ENCODE measurements at places on chromosomes 1 and 21.

DNA sequence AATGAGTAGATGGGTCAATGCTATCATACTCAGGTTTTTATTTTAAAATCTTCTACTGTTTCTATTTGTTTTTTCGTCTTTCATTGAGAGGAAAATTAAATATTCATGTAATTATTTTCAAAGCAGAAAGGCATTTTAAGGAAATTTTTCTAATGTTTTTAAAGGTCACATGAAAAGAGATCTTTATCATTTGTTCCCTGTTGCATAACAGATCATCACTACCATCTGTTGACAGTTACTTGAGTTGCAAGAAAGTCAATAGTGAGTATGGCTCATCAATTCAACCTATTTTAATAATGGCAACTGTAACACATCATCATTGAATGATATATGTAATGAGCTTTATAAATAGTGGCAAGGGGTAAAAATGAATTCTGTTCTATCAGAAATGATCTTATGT is 369.7 kb downstream of the DPYD start:
- no peak for DNase-seq

DNA sequence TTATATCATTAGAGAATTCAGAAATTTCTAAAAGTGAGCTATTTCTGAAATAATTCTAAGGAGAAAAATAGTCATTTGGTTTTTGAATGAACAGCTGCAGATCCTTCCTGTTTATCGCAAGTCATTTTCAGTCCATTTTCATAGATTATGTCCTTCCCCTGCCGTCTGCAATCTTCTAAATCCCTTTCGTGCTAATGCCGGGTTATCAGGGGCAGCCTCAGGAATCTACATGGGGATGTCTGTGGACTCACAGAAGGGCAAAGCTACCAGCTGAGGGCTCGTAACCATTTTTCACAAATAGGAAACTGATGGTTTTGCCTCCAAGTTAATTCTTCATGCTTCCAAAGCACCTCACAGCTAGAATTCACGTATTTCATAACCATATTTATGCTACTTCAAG is 23.0 kb downstream of the RCAN3 start:
- no peak for DNase-seq

DNA sequence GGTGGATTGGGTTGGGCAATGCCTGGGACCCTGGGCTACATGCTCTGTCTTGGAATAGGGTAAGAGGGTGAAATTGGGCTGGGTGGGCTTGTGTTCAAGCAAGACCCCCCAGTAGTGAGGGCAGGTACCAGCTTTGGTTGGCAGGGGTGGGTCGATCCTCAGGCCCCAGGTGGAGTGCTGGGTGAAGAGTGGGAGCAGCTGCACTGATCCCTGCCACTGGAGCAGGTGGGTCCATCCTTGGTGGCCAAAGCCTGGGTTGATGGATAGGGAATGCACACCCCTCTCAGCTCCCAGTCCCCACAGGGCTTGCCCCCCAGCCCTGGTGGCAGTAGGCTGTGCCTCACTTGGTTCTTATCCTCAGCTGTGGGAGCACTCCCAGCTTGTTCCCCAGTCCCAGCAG is 135.2 kb downstream of the PCBP3 start:
- DNase-seq, result no peak

DNA sequence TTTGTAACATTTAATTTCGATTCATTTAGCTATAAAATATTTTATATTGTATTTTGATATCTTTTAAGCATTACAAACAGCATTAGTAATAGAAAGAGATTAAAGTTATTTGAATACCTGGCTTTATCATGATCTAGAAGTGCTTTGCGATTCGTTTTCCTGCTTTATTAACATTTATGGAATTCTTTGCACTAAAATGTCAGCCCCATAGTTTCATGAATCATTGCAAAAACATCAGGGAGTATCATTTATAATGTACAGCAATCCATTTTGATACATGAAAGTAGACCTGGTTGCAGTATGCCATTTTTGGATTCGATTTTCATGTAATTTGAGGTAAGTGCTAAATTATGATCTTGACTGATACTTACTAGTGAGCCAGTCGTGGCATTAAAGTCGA is 108.0 kb upstream of the DPYD start:
- DNase-seq, result no peak

DNA sequence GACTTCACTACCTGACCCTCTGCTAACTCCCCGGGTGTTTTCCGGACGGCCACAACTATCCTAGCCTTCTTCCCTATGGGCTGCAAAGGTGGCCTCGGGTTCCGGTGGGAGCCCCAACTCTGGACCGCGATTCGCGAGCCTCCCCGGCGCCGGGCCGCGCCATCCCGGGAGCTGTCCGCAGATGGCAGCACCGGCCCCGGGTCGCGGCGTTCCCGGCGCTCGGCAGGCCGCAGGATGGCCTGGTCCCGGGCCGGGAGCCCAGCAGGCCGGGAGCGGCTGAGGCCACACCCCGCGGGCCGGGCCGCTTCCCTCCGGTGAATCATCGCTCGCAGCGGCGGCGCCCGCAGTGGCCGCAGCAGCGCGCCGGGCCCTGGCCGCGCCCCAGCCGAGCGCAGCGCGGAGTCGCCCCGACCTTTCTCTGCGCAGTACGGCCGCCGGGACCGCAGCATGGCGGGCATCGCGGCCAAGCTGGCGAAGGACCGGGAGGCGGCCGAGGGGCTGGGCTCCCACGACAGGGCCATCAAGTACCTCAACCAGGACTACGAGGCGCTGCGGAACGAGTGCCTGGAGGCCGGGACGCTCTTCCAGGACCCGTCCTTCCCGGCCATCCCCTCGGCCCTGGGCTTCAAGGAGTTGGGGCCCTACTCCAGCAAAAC is at the start of gene CAPN2:
CAPN2 (plus strand) TSS at position 346 of the 656 bp plus-strand sequence; CDS start at position 448, 102 bp downstream.
- peak; percentile 46 for DNase-seq

- no peak for DNase-seq
Measured at GRCh38 chr1:203124546-203125317, 2.8 kb upstream of the ADORA1 start.

GRCh38 chr1:84245563-84245962 is 55.9 kb upstream of the SAMD13 start:
- no peak for DNase-seq

- no peak for DNase-seq
Measured at GRCh38 chr1:49060766-49061165, 284.1 kb upstream of the BEND5 start.

- no peak for DNase-seq
Measured at GRCh38 chr1:217983051-217983375, 302.1 kb upstream of the RRP15 start.

GRCh38 chr1:23478896-23479665 is 4.9 kb downstream of the ASAP3 start:
- no peak for DNase-seq

DNA sequence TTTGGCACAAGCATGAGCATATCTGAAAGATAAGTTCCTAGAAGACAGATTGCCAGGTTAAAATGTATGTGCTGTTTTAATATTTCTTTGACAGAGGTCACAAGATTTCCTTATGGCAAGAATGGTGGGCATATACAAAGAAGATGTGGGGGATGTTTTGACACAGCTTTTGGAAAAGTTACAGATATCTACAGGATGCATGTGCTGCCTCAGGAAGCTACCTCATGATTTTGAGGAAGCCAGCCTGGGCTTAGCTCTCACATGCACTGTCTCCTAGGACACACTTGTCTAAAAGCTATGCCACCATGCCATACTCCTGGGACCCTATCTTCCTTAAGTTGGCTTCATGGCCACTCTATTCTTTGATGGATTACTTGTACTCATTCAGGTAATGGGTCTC is 99.9 kb downstream of the C1orf94 start:
- no peak for DNase-seq

DNA sequence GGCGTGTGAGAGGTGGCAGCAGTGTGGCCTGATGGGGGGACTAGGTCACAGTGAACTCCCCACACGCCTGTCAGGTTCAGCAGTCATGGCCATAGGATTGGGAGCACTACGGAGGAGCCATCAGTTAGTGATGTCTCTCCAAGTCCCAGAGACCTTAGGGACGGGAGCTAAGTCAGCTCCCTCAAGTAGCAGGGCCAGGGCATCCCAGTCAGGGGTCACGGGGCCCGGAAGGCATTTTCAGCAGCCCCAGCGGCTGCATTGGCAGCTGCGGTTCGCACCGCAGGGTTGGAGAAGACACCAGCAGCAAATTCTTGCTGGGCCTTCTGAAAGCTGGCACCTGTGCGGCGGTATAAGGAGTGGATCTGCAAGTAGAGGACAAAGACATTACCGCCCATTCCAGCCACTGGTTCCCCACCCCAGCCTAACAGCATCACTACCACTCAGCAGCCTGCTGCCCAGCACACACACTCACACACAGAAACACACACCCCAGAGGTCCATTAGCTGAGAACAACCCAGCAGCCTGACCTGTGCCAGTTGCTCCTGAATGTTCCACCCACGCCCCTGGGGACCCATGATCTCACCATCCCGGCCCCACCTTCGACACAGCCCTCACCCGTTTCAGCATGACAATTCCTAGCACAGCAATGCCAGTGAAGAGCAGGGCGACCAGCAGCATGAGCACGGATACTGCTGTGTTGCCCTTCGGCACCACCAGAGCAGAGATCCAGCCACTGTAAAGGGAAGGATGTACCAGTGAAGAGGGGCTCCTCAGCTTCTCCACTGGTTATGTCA is 972 bp upstream of the ENTREP3 start:
- DNase-seq, result no peak

All from stimulated activated naive CD4-positive, alpha-beta T cell treated with Interleukin-2 at 50 U/mL for 16 hours (primary cell).